Effector memory CD4-positive, alpha-beta T cell (primary cell): ENCODE measurements at places on chromosomes 5 and 9.
A peak's percentile ranks its signal among the peaks of the same experiment; 100 is the strongest.

DNA sequence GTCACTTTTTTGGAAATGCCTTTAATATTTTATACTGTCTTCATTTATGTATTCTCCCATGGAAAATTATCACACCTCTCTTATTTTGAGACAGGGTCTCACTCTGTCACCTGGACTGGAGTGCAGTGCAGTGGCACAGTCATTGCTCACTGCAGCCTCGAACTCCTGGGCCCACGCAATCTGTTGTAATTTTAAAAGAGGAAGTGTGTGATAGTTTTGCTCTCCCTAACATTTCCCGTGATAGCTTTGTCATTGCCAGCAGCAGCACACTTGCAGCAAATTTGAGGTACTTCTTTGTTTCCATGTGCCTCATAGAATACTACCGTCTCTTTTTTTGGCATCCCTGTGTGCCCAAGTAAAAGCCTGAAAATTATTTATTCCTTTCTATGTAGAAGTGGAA, 103.5 kb downstream of the RNF180 start:
- no peaks in the 10 kb centered on the region for H3K27me3 ChIP-seq
- no peak for DNase-seq
- H3K4me3 ChIP-seq: no peak overlapping the region
- no peaks in the 10 kb centered on the region for H3K4me1 ChIP-seq

- no peaks in the 10 kb centered on the region for H3K36me3 ChIP-seq
- H3K4me3 ChIP-seq: no peak overlapping the region
- H3K4me1 ChIP-seq: no peaks in the 10 kb centered on the region
- DNase-seq: no peak
These were observed 17.2 kb upstream of the SPZ1 start for GRCh38 chr5:80302636-80303035.

- no peak for DNase-seq
- H3K4me1 ChIP-seq: no peaks in the 10 kb centered on the region
These were observed 11.4 kb downstream of the ACTL7B start for GRCh38 chr9:108844391-108844790.

- no peak overlapping the region for H3K4me3 ChIP-seq
- peaks cover 29% of the 10 kb centered on the region for H3K36me3 ChIP-seq
- H3K4me1 ChIP-seq: peaks cover 23% of the 10 kb centered on the region
- H3K27ac ChIP-seq: no peak overlapping the region
- DNase-seq: no peak
- no peaks in the 10 kb centered on the region for H3K27me3 ChIP-seq
These were observed 9.1 kb downstream of the PIK3R1 start for GRCh38 chr5:68224509-68225187.

GRCh38 chr5:168434001-168434400, 52.3 kb upstream of the RARS1 start:
- no peak overlapping the region for H3K4me3 ChIP-seq
- H3K27ac ChIP-seq: no peak overlapping the region
- H3K4me1 ChIP-seq: no peaks in the 10 kb centered on the region
- no peaks in the 10 kb centered on the region for H3K27me3 ChIP-seq

- H3K4me3 ChIP-seq: no peak overlapping the region
- H3K4me1 ChIP-seq: no peaks in the 10 kb centered on the region
- no peaks in the 10 kb centered on the region for H3K36me3 ChIP-seq
- DNase-seq: no peak
- H3K27me3 ChIP-seq: no peaks in the 10 kb centered on the region
- H3K27ac ChIP-seq: no peak overlapping the region
These were observed 174.5 kb upstream of the OTULINL start for GRCh38 chr5:14407051-14407450.

- no peak overlapping the region for H3K27ac ChIP-seq
- no peaks in the 10 kb centered on the region for H3K4me1 ChIP-seq
- no peak for DNase-seq
- no peaks in the 10 kb centered on the region for H3K36me3 ChIP-seq
- no peaks in the 10 kb centered on the region for H3K27me3 ChIP-seq
These were observed 86.7 kb upstream of the TAS2R1 start for GRCh38 chr5:9716838-9717281.

DNA sequence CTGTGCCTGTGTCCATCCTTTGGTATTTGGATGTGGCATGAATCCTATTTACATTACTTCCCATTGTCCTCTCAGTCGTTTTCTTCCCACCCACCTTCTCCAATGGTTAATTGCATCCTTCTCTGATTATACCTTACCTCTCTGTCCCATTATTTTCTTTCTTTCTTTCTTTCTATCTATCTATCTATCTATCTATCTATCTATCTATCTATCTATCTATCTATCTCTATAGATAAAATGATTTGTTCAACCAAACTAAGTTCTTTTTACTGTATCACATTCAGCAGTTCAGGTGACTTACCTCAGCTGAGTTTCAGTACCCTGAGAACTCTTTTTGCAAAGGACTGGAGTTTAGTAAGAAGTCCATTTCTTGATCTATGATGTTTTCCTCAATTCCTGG, 80.6 kb downstream of the RPS23 start:
- H3K36me3 ChIP-seq: no peaks in the 10 kb centered on the region
- H3K4me1 ChIP-seq: no peaks in the 10 kb centered on the region
- H3K4me3 ChIP-seq: no peak overlapping the region
- H3K27ac ChIP-seq: no peak overlapping the region
- H3K27me3 ChIP-seq: no peaks in the 10 kb centered on the region

GRCh38 chr5:36396640-36397039, 94.9 kb upstream of the RANBP3L start:
- no peaks in the 10 kb centered on the region for H3K4me1 ChIP-seq
- no peak overlapping the region for H3K27ac ChIP-seq
- no peaks in the 10 kb centered on the region for H3K27me3 ChIP-seq
- no peak overlapping the region for H3K4me3 ChIP-seq
- no peak for DNase-seq

DNA sequence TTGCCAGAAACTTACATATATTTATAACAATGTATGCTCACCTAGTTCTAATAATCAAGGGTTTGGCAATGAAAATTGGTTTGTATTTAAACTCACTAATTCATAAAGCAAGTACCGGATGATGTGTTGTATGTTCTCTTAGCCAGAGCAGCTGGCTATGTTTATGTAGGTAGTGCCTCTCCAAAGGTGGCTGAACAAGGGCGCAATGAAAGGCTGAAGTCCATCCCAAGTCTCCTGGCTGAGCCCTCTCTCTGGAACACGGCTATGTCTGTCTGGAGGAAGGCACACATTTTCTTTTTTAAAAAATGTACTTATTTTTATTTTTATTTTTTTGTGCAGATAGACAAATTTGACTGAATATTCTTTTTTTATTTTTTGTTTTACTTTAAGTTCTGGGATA, 141.2 kb upstream of the DAB2 start:
- no peak overlapping the region for H3K27ac ChIP-seq
- no peak for DNase-seq

- no peak overlapping the region for H3K27ac ChIP-seq
- peaks cover 22% of the 10 kb centered on the region for H3K4me1 ChIP-seq
- no peak for DNase-seq
- no peak overlapping the region for H3K4me3 ChIP-seq
- peaks cover 6% of the 10 kb centered on the region for H3K27me3 ChIP-seq
- no peaks in the 10 kb centered on the region for H3K36me3 ChIP-seq
These were observed 23.2 kb downstream of the EGR1 start for GRCh38 chr5:138488481-138488945.

DNA sequence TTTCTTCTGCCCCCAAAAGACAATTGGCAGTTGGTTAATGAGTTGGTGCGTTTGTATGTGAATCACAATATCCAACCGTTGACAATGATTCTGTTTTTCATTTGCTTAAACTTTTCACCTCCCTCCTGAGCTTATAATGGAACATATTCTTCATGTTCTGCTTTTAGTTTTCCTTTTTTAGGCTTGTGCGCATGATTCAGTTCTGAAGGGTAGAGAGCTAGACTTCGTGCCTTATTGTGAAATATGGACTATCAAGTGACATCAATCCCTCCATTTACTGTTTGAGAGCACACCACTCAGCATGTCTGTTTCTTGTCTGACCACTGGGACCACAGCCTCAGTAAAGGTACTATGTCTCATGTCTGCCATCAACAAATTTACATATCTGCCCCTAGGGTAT, 30.5 kb upstream of the LPAR1 start:
- no peak overlapping the region for H3K27ac ChIP-seq
- H3K36me3 ChIP-seq: no peaks in the 10 kb centered on the region
- no peak for DNase-seq
- H3K4me1 ChIP-seq: no peaks in the 10 kb centered on the region
- no peak overlapping the region for H3K4me3 ChIP-seq

- no peak for DNase-seq
- H3K36me3 ChIP-seq: peaks cover 33% of the 10 kb centered on the region
- no peaks in the 10 kb centered on the region for H3K4me1 ChIP-seq
- no peaks in the 10 kb centered on the region for H3K27me3 ChIP-seq
- no peak overlapping the region for H3K4me3 ChIP-seq
- no peak overlapping the region for H3K27ac ChIP-seq
These were observed 39.3 kb downstream of the PTCH1 start for GRCh38 chr9:95477441-95477840.

DNA sequence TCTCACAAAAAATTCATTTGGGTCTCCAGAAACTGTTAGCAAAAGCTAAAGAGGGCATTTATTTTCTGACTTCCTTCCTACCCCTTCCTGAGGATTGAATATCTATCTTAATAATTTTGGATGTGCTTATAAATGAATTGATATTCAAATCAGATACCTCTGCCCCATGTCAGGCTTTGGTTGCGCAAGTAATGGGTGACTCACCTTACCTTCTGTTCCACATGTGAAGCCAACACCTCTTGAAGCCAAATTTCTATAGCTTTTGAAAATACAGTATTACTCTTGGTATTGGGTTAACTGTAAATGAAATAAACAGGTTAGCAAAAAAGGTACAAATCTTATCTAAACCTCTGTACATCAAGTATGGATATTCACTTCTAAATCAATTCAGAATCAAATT, 122.0 kb downstream of the PRDM6 start:
- H3K4me3 ChIP-seq: no peak overlapping the region
- no peaks in the 10 kb centered on the region for H3K27me3 ChIP-seq
- H3K36me3 ChIP-seq: no peaks in the 10 kb centered on the region

GRCh38 chr9:121267689-121268597, at the start of gene GSN:
GSN (plus strand) TSS chr9:121268162; CDS start chr9:121301972, 33,810 bp downstream.
- H3K27ac ChIP-seq: no peak within 1 kb of the TSS
- DNase-seq: peak; percentile 13
- H3K4me3 ChIP-seq: peak within 1 kb of the TSS; percentile 64
- peaks cover 2% of the 10 kb centered on the region for H3K27me3 ChIP-seq
- H3K4me1 ChIP-seq: peaks cover 10% of the 10 kb centered on the region

GRCh38 chr9:10036095-10036494, 576.7 kb downstream of the PTPRD start:
- H3K27me3 ChIP-seq: no peaks in the 10 kb centered on the region
- H3K36me3 ChIP-seq: no peaks in the 10 kb centered on the region
- no peaks in the 10 kb centered on the region for H3K4me1 ChIP-seq
- DNase-seq: no peak

GRCh38 chr5:132283423-132284043, 10.7 kb upstream of the SLC22A4 start:
- no peaks in the 10 kb centered on the region for H3K36me3 ChIP-seq
- no peak overlapping the region for H3K4me3 ChIP-seq
- DNase-seq: no peak
- H3K27me3 ChIP-seq: no peaks in the 10 kb centered on the region

- no peak for DNase-seq
- no peak overlapping the region for H3K27ac ChIP-seq
- H3K27me3 ChIP-seq: no peaks in the 10 kb centered on the region
- no peak overlapping the region for H3K4me3 ChIP-seq
- H3K36me3 ChIP-seq: no peaks in the 10 kb centered on the region
These were observed 358.5 kb upstream of the RGMB start for GRCh38 chr5:98414938-98415337.

- no peaks in the 10 kb centered on the region for H3K36me3 ChIP-seq
- H3K4me1 ChIP-seq: no peaks in the 10 kb centered on the region
- DNase-seq: no peak
- no peaks in the 10 kb centered on the region for H3K27me3 ChIP-seq
- no peak overlapping the region for H3K27ac ChIP-seq
These were observed 126.3 kb upstream of the ELL2 start for GRCh38 chr5:96087939-96088338.

GRCh38 chr5:4977416-4978110, 162.6 kb upstream of the ADAMTS16 start:
- no peaks in the 10 kb centered on the region for H3K27me3 ChIP-seq
- H3K36me3 ChIP-seq: no peaks in the 10 kb centered on the region
- H3K4me1 ChIP-seq: no peaks in the 10 kb centered on the region

GRCh38 chr5:143469125-143469524, 65.6 kb upstream of the NR3C1 start:
- no peak for DNase-seq
- no peaks in the 10 kb centered on the region for H3K36me3 ChIP-seq
- no peak overlapping the region for H3K4me3 ChIP-seq
- no peak overlapping the region for H3K27ac ChIP-seq
- no peaks in the 10 kb centered on the region for H3K4me1 ChIP-seq

- no peak for DNase-seq
- H3K4me3 ChIP-seq: no peak overlapping the region
- no peak overlapping the region for H3K27ac ChIP-seq
- H3K27me3 ChIP-seq: no peaks in the 10 kb centered on the region
These were observed 119.9 kb downstream of the KCNIP1 start for GRCh38 chr5:170623576-170624181.

- no peak overlapping the region for H3K27ac ChIP-seq
- peaks cover 38% of the 10 kb centered on the region for H3K27me3 ChIP-seq
- DNase-seq: no peak
- no peaks in the 10 kb centered on the region for H3K36me3 ChIP-seq
- H3K4me3 ChIP-seq: no peak overlapping the region
- H3K4me1 ChIP-seq: peaks cover 36% of the 10 kb centered on the region
These were observed 1.4 kb upstream of the NKD2 start for GRCh38 chr5:1007221-1007680.

DNA sequence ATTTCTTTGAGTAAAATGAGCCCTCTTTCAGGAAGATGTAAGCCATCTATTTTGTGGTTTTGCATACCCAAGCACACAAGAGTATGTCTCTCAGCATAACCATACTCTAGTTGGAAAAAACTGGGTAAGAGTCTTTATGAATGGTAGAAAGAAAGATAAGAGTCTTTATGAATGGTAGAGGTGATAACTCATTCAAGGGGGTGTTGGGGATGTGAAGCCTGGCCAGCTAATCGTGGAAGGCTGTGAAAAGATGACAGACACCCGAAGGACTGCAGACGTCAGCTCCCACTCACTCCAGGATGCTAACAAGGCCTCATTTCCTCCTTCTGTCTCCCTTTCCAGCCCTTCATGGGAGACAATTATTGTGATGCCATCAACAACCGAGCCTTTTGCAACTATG, 228.5 kb downstream of the PAPPA start:
- H3K27me3 ChIP-seq: no peaks in the 10 kb centered on the region
- no peak overlapping the region for H3K4me3 ChIP-seq
- no peaks in the 10 kb centered on the region for H3K36me3 ChIP-seq

- no peaks in the 10 kb centered on the region for H3K4me1 ChIP-seq
- no peak overlapping the region for H3K4me3 ChIP-seq
- H3K27ac ChIP-seq: no peak overlapping the region
- DNase-seq: no peak
These were observed 45.5 kb upstream of the SPATA31E1 start for GRCh38 chr9:87836951-87837705.
